ENCODE measurements at places on chromosomes 7 and 10. TPM values are rescaled to one million over a fixed set of nuclear protein-coding genes. Genes with fewer than 3 reads are reported as not detected.

The TAS2R3 gene
- 0.61 TPM for total RNA-seq

DNA sequence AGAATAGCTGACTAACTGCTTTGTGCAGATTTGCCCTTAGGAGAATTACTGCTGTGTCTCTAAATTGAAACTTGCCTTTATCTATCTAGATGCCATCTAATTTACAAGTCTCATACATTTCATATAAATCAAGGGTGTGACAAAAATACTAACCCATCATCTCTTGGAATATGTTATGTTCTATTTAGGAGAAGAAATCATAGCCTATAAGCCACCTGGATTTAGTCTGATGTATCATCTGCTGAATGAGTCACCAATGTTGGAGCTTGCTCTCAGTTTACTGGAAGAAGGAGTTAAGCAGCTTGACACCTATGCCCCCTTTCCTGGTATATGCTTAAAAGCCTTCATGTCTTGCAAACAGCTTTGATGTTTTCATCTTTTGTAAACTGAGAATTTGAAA, 43.5 kb downstream of the NUP205 start:
- no peak for DNase-seq

GRCh38 chr10:79084012-79084971, 15.5 kb downstream of the ZMIZ1 start:
- peak; percentile 94 for DNase-seq

The ZNF277 gene
- total RNA-seq: 10.6 TPM

The AHCYL2 gene
- total RNA-seq: 13.6 TPM

- DNase-seq: no peak
Observed at GRCh38 chr10:119140603-119141245, 24.8 kb downstream of the SFXN4 start.

The IKZF1 gene
- 22.0 TPM for total RNA-seq

- no peak for DNase-seq
Observed at GRCh38 chr7:90347759-90348158, 1.2 kb downstream of the GTPBP10 start.

Measured in mesenteric fat pad (tissue), 1 donor.